ENCODE measurements at places on chromosomes 7 and 10.

GRCh38 chr7:65840446-65840845, 32.4 kb upstream of the VKORC1L1 start:
- no peak for DNase-seq

DNA sequence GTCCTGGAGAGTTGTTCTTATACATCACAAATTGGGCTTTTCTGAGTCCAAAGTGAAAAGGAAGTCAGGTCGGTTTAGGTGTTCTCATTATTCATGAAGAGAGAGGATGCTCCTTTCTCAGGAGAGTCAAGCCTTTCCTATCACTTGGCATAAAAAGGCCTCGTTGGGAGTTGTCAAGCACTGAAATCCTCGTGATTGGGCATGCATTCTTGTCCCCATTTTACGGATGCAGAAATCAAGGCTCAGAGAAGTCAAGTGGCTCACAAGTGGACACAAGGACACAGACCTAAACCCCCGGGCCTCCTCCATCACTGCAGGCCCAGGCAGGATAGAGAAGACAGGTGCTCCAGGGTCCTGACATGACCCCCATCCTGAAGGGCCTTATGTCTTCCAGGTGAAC, 8.5 kb downstream of the RBP3 start:
- no peak for DNase-seq

- DNase-seq = no peak
Measured at GRCh38 chr10:34137201-34137600, 677.9 kb downstream of the PARD3 start.

DNA sequence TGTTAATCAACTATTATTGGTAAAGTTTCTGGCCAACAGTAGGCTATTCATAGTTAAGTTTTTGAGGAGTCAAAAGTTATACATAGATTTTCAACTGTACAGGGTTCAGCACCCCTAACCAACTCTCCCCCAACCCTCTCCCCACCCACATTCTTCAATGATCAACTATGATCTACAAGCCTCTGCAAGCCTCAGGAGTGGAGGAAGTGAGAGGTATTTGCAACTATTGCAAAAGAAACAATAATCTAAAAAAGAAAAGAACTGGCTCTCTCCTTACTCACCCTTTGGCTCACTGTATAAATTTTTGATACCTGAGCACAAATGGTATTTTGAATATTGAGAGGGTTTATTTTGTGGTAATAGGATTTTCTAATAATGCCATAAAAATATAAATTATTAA, 179.8 kb downstream of the IPMK start:
- DNase-seq = no peak

DNA sequence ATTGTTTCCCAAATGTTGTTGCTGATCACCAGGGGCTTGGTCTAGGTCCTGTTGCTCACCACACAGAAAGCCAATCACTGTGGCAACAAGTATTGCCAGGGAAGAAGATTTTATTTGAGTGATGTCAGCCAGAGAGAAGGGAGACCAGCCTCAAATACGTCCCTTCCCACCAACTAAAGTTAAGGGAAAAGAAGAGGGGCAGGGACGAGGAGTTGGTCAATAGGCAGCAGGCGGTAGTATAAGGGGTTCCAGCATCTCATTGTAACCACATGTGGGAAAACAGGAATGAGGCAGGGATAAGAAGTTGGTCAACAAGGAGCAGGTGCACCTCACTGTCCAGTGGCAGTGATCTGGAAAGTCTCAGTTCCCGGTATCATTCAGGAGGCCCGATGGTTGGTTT, 138.9 kb upstream of the KCNMA1 start:
- no peak for DNase-seq

DNA sequence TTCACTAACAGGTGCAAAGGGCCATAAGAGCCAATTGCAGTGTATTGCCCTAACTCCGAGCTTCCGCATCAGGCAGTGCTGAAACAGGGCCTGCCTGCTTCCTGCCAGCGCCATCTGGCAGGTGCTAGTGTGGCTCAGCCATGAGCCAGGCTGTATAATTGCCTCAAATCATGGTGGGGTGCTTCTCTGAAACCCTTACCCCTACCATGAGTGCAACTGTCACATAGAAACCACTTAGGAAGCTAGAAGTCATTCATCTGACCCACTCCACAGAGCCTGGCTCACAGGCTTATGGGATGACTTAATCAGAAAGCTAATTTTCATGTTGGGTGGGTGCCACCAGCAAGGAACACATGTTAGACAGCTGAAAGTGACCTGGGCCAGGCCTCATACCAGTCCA, 133.3 kb upstream of the LAMB4 start:
- DNase-seq = no peak

DNA sequence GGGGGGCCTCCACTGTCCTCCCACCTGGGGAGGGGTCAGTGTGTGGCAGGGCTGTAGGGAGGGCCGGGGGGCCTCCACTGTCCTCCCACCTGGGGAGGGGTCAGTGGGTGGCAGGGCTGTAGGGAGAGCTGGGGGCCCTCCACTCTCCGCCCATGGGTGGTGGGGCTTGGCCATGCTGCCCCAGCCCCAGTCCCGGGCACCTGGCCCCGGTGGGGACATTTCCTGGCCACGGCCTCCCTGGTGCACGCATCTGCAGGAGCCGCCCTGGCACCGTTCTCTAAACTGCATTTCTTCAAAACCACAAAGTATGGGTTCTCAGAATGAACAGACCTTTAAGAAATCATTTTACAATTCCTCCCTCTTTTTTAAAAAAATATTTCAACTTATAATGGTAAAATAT, 89.3 kb upstream of the PDGFA start:
- DNase-seq = no peak

GRCh38 chr10:47371629-47372485, 12.2 kb downstream of the ZNF488 start:
- DNase-seq = no peak

DNA sequence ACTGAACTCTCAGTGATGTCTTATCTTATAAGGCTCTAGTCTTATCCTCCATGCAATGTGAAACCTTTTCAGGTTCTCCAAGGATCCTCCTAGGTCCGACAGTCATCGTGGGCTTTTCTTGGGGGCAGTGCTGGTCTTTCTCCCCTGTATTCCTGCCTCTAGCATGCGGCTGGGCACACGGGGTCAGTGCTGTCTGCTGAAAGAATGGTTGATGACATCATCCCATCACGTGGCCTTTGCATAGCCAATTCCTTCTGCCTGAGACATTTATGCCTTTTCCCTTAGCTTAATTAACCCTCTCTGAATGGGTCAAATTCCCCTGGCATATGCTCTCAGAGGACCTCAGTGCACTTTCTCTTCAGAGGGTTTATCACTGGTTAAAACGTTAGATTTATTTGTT, 27.0 kb upstream of the KCNK18 start:
- no peak for DNase-seq

DNA sequence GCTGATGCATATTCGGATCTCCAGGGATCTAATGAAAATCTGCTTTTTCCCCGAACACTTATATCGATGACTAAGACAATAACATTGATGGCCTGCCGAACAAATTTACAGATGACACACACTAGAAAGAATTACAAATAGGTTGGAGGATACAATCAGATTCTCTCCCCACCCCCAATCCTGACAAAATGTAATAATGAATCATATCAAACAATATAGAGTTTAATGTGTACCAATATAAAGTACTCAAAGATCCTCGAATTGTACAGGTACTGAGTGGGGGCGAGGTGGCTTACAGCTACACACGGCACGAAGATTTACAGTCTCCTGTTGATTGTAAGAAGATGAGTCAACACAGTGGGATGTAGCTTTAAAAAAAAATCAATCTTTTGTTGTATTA, 182.7 kb upstream of the MKLN1 start:
- no peak for DNase-seq

Data from activated CD4-positive, alpha-beta T cell treated with anti-CD3 and anti-CD28 coated beads for 1 hour (primary cell).